AG08395 (cell line): ENCODE measurements at places on chromosomes 3 and 15.
A peak's percentile ranks its signal among the peaks of the same experiment; 100 is the strongest.

DNA sequence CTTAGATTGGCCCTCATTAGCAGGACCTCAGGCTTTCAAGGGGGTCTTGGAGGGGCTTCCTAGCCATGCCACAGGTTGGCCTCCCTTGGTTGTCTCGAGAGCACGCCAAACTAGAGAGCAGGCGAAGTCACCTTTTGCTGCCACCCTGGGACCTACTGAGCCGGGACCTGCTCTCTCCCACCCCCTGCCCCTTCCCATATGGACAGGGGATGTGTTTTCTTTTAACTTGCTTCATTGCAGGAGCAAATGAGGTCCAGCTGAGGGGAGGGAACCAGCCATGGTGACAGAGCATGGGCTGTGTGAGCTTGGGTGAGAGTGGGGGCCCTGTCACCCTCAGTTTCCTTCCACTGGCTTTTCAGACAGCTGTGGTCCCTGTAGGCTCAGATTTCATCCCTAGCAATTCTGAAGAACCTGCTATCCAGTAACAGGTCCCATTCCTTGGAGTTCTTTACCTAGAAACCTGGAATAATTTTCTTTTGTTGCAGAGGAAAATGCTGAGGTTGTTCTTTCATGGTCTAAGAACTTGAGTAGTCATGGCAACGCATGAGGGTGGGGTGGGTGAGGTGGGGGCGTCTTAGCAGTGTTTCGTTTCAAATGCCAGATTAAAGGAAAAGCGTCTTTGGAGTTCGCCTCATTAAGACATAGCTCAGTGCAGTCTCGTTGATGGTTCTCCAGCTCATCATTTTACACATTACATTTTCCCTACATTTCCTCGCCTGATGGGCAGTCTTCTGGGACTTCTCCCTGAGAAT is 20.1 kb upstream of the MAGEF1 start:
- no peak for DNase-seq

DNA sequence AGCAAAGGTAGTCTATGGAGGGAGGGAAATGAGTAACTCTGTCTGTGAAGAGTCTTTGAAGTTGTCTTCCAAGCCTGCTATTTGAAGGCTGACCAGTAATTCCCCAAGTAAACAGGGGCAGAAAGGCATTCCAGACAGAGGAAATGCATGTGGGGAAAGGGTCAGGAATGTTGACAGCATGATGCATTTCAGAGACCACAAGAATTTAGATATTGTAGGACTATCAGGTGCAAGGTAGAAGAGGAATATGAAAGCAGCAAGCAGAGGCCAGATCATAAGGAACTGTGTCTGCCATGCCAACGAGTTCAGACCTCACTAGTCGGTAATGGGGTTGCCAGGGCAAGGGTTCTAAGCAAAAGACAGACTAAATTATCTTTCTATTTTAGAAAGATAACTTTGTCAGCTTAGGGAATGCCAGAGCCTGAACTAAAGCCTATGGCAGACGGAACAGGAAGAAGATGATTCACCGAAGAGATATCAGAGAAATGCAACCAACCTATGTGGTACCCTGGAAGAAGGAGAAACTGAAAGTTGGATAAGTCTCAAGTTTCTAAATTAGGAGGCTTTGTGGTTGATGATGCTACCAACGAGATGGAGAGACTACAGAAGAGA is 327.0 kb upstream of the RORA start:
- peak; percentile 44 for DNase-seq

DNA sequence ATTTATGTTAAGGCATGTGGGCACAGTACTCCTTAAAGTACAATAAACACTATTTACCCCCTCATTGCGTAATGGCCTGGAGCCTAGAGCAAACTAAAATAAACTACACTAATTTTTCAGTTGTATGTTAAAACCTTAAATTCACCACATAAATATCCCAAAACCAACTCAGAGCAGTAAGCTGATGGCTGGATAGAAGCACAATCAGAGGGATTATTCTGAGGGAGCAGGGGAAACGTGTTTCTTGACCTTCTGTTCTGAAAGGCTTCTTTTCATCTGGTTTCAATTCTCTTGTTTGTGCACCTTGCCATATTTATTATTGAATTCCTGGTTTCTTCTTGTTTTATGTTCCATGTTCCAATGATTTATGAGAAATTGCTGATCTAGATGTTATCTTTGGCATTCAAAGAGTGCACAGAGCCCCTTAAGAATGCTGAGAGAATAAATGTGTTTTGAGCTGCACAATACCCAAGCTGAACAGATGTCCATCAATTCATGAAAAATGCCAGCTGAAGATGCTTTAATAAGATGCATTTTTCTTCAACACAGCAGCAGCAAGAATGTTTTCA is 29.6 kb downstream of the RPL22L1 start:
- DNase-seq: no peak

GRCh38 chr3:125107861-125108567 is 52.2 kb upstream of the HEG1 start:
- DNase-seq: peak; percentile 76

DNA sequence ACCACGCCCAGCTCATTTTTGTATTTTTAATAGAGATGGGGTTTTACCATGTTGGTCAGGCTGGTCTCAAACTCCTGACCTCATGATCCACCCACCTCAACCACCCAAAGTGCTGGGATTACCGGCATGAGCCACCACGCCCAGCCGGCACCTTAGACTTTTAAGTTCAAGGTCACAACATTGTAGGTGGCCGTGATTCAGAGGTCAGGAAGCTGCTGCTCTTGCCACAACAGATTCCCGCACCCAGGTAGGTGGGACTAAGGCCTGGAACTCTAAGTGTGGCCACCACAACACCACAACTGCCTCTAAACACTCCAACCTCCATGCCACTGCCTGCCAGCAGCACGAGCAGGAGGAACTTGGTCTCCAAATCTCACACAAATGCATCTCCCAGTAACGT is 196.8 kb downstream of the STT3B start:
- DNase-seq: no peak

- no peak for DNase-seq
Observed at GRCh38 chr3:194262925-194263305, 88.2 kb downstream of the CPN2 start.

DNA sequence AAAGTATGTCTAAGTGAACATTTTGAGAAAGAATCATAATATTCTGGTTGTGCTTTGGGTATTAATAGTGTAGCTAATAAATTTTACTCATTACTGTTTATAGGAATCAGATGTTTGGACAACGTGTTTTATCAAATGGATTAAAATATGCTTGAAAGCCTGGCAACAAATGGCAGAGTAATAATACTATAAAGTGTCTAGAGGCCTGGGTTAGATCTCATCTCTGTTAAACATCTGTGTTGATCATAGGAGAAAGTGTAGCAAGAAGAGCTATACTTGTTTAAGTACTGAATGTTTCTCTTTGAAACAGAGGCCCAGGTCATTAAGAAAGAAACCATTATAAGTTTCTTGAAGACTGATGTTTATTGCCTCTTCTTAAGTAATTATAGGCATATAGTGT is 30.5 kb downstream of the VPS8 start:
- no peak for DNase-seq

- DNase-seq: no peak
Observed at GRCh38 chr15:61798631-61799030, 261.6 kb downstream of the VPS13C start.

- DNase-seq: peak; percentile 16
Observed at GRCh38 chr3:188316723-188317070, 162.7 kb downstream of the LPP start.

DNA sequence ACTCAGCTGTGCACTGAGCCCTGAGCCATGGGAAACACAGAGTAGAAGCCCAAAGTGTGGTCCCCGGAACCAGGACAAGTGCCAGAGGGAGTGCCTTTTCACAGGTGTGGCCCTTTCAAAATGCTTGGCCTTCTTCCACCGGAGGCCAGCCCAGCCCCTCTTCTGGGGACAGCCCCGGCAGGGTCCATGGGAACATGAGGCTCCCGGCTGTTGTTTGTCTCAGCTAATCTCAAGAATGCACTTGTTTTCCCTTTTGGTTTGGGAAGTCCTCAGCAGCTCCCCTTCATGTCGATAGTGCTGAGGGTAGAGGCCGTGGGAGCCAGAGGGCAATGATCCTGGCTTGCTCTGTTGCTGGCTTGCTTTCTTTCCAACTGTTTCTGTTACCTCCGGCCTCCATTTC is 91.1 kb upstream of the MRPS22 start:
- no peak for DNase-seq

DNA sequence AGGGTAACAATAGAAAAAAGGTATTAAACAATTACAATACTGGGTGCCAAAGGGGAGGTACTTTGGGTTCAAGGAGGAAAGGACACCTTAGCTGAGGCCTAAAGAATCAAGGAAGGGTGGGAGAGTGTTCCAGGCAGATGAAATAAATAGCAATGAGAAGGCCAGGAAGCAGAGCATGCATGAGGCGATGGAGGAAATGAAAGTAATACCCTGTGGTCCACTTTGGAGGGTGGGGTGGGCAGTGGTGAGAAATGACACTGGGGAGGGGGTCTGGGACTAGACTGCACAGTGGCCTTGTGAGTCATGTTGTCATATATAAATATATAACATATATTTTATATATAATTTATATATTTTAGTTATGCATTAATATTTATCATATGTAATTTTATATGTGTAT is 55.9 kb downstream of the BHLHE40 start:
- DNase-seq: no peak

DNA sequence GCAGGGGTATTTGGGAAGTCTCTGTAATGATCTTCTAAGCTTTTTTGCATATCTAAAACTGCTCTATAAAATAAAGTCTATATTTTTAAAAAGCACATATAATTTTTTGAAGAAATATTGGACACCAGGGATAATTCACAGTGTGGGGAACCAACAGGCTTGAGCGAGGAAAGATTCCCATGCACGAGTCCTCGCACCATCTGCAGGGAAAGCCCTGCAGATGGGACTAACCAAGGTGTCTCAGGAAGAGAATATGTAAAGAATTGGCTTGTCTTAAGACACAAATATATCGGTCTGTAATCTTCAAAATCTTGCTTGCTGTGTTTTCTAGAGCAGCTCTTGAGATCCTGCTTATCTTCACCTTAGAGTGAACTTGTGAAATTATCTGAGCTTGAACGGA is 77.2 kb upstream of the SEMA6D start:
- no peak for DNase-seq

DNA sequence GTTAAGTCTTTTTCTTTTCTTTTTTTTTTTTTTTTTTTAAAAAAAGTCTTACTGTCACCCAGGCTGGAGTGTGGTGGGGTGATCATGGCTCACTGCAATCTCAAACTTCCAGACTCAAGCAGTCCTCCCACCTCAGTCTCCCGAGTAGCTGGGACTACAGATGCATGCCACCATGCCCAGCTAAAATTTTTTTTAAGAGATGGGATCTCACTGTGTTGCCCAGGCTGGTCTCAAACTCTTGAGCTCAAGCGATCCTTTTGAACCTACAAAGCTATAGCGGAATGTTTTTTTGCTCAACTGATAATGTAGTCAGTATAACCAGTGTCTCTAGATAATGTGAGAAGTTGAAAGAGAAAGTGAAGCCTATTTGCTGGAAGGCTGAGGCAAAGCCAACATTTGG is 3.9 kb upstream of the IGF2BP2 start:
- DNase-seq: no peak

DNA sequence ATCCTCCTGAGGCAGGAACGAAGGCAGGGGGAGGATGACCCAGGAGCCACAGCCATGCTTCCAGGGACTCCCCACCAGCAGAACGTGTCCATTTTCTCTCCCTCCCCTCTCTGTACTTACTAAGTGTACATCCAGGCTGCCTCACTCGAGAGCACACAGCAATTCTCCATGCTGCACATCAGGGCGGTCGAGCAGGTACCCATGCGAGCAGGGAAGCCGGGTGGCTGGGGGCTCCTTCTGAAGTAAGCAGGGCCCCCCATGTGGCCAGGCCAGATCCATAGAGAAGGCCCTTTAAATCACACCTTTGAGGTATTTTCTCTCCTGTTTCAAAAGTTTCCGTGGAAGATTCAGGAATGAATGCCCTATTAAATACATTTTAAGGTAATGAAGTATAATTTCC is 41.2 kb upstream of the SLC6A11 start:
- no peak for DNase-seq

DNA sequence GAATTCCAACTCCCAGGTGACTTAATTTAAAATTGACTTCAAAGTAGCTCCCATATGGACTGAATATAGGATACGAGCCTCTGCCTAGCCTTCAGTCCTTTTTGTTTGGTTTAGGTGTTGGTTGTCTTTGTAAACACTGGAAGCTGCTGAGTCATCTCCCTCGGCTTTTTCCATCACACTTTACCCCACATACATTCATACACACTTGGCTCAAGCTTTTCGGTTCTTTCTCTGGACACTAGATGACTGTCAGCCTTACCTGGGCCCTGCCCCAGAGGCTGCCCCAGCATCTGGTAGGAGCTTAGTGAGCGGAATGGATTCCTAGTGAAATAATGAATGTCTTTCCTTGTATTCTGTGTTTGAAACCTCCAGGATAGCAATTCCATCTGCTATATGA is 201.5 kb upstream of the IL12A start:
- peak; percentile 48 for DNase-seq

DNA sequence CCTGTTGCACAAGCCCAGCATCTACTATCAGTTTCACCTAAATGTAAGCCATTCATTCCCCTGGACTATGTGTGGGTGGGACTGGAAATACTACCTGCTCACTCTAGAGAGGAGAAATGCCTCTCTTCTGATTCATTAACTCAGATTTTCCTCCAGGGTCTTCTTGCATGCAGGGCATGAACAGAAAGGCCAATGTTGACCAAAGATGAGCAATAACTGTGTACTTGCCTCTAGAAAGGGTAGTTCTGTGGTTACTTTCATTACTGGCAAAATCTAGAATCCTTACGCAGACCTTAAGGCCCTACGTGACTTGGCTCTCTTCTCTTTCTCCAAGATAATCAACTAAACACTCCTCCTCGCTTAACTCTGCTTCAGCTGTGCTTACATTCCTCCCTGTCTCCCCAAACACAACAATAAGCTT is 81.4 kb upstream of the PSMD6 start:
- DNase-seq: no peak

- peak; percentile 56 for DNase-seq
Observed at GRCh38 chr15:55587321-55588069, 650 bp downstream of the PYGO1 start.

- DNase-seq: no peak
Observed at GRCh38 chr3:16496408-16497222, 16.9 kb downstream of the RFTN1 start.

DNA sequence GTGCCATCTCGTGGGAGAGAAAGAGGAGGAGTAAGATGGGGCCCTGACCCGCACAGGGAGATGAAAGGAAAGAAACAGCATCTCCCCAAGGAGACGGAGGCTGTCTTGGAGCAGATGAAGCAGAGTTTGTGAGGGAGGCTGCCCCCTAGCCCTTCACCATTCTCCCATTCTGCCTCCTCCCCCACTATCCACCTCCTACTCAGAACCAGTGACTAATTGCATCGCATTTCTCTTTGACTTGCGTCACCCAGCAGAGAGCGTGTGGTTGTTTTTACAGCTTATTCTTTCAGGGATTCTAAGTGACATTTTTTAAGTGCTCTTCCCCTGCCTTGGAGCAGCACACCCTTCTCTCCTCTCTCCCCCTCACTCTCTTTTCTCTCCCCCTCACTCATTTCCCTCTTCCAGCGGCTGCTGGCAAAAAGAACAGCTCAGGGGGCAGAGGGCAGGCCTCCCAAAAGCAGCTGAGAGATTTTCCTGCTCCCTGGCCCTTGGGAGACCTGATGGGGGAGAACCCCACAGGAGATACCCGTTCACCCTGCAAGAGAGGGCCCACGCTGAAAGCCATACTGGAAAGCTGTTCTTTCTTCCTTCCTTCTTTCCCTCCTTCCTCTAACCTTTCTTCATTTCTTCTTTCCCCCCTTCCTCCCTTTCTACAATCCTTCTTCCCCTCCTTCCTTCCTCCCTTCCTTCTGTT is 91.8 kb downstream of the MRPL46 start:
- peak; percentile 66 for DNase-seq
